ENCODE measurements at places on chromosomes 5 and 9.
A peak's percentile ranks its signal among the peaks of the same experiment; 100 is the strongest.

GRCh38 chr5:102975457-102976182 is 144.3 kb downstream of the GIN1 start:
- DNase-seq: no peak

DNA sequence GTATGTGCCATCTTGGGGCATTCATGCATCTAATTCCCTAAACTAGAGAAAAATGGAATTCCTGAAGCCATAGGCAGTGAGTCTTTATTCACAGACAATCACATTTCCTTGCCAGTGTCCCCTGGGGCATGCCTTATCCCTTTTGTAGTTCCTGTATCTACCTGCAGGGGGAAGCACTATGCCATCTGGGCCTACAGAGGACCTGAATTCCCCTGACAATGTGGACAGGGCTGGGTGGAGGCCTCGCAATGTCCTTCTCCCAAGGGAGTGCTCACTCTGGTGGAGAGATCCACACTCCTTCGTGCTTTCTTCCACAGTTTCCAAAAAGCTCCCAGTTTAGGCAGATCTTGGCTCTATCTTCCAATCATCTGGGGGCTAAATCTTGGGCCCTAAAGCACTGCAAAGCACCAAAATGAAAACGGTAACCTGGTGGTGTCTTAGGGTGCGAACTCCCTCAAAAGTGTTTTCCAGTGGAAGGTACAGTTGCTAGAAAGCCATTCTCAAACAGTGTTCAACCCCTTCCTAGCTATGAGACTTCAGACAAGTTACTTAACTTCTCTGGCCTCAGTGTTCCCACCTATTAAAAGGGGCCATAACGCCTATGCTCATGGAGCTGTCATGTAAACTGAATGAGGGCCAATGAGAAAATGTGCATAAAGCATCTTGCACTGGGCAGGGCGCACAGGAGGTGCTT is 17.5 kb downstream of the WHRN start:
- DNase-seq: peak; percentile 41

DNA sequence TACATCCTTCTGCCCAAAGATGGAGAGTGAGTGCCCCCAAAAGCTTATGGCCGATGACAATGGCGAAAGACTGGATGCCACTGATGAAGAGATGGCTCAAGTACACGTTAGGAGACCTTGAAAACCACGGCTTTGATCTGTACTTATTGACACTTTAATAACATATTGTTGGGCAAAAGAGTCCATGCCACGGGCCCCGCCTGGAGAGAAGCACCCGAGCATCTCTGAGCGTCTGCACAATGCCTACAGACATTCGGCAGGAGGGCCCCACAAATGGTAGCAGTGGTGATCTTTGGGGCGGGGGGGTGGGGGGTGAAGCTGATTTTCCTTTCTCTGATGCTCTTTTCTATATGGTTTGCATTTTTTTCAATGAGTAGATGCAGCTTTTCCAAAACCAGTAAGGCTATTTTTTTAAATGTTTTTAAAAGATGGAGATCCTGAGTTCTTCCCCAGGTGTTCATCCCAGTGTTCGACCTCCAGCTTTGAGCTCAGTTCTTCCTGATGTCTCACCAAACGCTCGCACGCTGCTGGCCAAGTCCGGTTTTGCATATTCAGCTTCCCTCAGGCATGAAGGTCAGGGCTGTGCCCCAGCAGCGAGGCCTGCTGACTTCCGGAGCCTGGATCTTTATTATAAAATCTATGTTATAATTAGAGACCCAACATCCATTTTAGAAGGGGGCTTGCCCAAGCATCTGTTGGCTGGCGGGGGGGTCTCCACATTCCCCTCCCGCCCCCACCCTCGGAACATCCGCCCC is 34.3 kb upstream of the BARHL1 start:
- no peak for DNase-seq

DNA sequence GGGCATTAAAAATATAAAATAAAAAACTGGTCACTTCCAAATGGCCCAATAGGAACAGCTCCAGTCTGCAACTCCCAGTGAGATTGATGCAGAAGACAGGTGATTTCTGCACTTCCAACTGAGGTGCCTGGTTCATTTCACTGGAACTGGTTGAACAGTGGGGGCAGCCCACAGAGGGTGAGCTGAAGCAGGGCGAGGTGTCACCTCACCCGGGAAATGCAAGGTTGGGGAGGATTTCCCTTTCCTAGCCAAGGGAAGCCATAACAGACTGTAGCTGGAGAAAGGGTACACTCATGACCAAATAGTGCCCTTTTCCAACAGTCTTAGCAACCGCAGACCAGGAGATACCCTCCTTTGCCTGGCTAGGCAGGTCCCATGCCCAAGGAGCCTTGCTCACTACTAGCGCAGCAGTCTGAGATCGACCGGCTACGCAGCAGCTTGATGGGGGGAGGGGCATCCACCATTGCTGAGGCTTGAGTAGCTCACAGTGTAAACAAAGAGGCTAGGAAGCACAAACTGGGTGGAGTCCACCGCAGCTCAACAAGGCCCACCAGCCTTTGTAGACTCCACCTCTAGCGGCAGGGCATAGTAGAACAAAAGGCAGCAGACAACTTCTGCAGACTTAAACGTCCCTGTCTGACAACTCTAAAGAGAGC is 12.7 kb downstream of the RLN1 start:
- no peak for DNase-seq

GRCh38 chr5:168779333-168779732 is 200.2 kb upstream of the PANK3 start:
- DNase-seq: no peak

DNA sequence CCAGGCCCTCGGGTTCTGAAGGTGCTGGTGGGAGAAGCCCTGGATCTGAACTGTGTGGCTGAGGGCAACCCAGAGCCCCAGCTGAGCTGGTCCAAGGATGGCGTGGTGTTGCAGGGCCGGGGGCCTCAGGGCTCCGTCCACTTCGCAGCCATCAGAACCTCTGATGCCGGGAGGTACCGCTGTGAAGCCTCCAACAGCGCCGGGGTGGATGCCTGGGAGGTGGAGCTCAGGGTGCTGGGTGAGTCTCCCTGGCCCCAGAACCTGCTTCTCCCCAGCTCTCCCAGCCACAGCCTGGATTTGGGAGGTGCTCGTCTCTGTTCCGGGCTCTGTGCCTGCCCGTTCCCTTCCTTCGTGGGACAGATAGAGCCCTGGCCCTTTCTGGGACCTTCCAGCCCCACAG is 75.6 kb downstream of the HMCN2 start:
- DNase-seq: no peak

GRCh38 chr5:170571281-170571731 is 67.5 kb downstream of the KCNIP1 start:
- DNase-seq: no peak

DNA sequence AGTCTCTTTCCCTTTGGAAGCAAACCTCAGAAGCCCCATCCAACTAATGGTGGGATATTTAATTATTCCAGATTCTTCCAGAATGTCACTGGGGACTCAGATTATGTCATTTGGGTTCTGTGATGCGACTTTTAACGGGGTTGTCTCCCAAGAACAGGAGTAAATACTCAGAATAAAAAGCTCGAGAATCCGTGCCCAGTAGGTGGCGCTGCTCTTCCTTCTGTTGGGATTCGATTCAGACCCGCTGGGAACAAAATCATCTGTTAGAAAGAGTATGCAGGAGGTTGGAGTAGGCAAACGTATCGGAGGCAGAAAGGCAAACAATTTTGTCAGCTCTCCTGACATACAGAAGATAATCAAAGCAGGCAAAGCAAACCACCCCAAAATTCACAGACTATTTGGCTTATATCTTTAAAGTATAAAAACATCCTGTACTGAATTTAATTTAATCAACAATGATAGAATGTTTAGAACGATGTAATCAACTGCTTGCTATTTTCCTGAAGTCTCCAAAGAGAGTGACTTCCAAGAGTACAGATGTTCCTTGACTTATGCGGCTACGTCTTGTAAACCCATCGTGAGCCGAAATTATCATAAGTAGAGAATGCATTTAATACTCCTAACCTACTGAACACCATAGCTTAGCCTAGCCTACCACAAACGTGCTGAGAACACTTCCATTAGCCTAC is 169.8 kb upstream of the RAI14 start:
- DNase-seq: peak; percentile 66

GRCh38 chr5:113896789-113897188 is 383.3 kb downstream of the YTHDC2 start:
- no peak for DNase-seq

DNA sequence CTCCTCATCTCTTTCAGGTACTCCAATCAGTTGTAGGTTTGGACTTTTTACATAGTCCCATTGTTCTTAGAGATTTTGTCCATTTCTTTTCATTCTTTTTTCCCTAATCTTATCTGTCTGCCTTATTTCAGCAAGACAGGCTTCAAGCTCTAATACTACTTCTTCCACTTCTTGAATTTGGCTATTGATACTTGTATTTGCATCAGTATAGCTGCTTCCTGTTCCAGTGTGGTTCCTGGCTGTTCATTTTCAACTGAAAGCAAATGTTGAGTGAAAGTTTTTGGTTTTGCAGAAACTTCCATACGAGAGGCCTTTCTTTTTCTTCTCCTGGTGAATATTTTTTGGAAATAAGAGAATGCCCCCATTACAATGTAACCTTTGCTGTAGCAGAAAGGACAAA is 12.0 kb upstream of the IFNA1 start:
- DNase-seq: no peak

DNA sequence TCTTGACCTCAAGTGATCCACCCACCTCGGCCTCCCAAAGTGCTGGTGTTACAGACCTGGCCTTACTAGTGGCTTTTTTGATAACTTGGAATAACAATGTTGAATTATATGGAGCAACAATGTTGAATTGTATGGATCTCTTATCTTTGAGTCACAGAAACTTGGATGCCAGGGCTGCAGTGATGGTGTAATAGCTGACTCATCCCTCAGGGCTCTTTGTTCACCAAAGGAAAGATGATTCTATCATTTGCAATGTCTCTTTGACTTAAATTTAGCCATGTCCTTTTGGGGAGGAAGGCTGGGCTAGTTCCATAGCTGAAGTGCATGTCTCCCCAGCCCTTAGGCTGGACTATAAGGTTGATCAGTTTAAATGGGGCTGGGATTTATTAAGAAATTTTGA is 172.3 kb downstream of the PDZD2 start:
- DNase-seq: no peak

DNA sequence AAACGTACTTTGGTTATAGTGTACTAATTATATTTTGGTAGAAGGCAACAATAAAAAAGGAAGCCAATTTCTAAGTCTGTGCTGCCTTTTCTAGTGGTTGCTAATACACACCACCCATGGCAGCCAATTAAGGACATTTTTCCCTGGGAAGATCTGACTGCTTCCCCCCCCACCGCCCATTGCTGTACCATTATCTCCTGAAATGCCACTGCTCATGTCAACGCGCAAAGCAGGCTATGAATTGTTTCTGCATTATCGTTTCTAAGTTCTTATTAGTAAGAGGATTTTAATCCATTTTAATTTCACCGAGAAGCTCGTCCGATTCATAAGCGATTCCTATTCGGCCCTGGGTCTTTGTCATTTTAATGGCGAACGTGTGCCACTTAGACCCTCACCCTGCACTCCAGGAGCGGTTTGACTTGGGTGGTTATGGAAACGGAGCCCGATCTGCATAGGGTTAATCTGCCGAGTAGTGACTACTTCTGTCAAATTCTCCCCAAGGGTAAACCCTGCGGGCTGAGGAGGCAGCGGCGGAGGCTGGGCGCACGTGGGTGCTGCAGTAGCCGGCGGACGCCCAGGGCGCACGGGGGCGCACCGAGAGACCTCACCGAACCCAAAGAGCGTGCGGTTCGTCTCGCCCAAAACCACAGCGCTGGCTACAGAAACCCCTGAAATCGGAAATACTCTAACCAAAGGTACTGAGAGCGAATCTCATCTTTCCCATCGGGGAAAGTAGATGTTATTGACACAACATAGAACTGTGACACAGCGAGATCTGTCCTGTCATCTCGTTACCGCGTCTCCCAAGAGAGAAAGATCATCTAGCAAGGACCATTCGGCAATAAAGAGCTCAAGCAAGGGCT is 55.8 kb upstream of the SHC3 start:
- DNase-seq: peak; percentile 46

GRCh38 chr5:33631786-33632185 is 191.0 kb downstream of the TARS1 start:
- DNase-seq: no peak

GRCh38 chr5:149264439-149265067 is 7.1 kb upstream of the AFAP1L1 start:
- peak; percentile 25 for DNase-seq

GRCh38 chr5:75823811-75824210 is 106.6 kb upstream of the POC5 start:
- DNase-seq: no peak

DNA sequence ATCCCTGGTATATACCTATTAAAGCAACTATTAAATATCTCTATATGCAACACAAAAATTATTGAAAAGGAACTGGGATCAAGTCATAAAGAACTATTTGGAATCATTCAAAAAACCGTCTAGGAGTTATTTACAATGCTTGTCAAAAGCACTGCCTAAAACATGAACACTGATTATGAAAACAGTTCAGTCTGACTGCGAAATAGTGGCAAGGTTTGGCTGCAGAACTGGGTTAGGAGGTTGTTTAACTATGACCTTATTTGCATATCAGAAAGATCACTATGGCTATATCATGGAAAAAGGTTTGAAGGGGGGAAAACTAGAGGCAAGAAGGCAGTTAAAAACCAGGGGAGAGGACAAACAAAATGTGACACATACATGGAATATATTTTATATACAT is 12.0 kb downstream of the FBXW2 start:
- no peak for DNase-seq

- no peak for DNase-seq
These were observed 139.6 kb upstream of the PHYKPL start for GRCh38 chr5:178372142-178372571.

- no peak for DNase-seq
These were observed 54.2 kb downstream of the ZSWIM6 start for GRCh38 chr5:61386045-61386800.

DNA sequence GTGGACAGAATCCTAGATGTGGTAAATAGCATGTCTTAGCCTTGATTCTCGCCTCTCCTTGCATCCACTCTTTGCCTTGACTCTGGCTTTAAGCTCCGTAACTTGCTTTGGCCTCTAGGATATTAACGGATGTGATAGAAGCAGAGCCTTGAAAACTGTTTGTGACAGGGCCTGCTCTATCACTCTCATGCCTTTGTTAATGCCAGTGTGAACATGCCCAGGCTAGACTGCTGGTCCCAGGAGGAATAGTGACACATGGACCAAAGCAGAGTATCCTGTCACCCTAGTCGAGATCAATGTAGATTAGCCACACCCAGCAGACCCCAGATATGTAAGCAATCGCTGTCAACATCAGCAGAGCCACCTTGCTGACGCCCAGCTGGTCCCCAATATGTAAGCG is 109.9 kb upstream of the C9orf72 start:
- no peak for DNase-seq

DNA sequence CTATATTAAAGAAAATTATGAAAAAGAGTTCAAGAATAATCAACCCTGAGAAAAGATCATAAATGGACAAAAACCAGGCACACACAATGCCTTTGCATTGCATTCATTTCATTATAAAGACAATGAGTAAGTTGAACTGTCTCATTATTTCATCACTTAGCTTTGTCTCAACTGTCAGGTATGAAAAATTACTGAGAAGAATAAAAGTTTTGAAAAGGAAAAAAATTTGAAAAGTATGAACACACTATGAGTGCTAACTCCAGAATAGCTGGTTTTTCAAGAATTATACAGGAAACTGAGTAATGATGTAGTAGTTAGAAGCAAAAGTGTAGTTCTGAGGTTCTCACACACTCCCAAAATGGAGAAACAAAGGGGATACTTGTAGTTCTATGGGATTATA is 16.3 kb upstream of the ANXA1 start:
- DNase-seq: no peak
